ENCODE measurements at places on chromosomes 2 and 18.

DNA sequence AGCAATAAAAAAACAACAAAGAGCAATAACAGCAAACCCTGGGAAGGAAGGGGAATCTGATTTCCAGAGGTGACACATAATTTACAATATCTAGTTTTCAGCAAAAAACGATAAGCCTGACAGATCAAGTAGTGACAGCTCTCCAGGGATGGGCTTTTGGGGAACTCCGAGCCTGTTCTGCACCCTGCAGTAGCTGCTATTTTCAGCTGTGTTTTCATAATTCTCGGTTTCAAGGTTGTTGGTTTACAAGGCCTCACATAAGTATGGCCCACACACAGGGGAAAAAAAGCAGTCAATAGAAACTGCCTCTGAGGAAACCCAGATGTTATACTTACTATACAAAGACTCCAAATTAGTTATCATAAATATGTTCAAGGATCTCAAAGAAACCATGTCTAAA is 67.7 kb upstream of the CTLA4 start:
- no peak for DNase-seq

DNA sequence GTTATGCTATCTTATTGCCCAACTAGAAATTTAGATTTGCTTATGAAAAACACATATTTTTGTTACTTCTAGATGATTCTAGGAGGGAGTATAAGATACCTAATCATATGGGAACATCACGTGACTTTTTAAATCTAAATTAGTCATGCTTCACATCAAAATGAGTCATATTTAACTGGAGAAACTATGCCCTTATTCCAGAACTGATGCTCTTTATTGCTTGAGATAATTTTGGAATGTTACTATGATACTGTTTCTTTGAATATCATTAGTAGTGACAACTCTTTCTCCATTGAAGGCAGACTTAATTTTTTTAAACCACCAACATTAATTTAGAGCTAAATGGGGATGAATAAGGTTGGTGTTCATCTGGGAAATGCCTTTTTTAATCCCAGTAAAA is 19.9 kb upstream of the ELAC1 start:
- DNase-seq, result no peak

- DNase-seq, result no peak
Observed at GRCh38 chr2:12341215-12341614, 375.5 kb upstream of the TRIB2 start.

- DNase-seq, result no peak
Observed at GRCh38 chr18:63312737-63313395, 6.7 kb downstream of the BCL2 start.

Measured in common myeloid progenitor, CD34-positive (primary cell).